ENCODE measurements at places on chromosomes 1 and 21.

GRCh38 chr1:2463396-2463795, 12.7 kb upstream of the PLCH2 start:
- no peak for DNase-seq

DNA sequence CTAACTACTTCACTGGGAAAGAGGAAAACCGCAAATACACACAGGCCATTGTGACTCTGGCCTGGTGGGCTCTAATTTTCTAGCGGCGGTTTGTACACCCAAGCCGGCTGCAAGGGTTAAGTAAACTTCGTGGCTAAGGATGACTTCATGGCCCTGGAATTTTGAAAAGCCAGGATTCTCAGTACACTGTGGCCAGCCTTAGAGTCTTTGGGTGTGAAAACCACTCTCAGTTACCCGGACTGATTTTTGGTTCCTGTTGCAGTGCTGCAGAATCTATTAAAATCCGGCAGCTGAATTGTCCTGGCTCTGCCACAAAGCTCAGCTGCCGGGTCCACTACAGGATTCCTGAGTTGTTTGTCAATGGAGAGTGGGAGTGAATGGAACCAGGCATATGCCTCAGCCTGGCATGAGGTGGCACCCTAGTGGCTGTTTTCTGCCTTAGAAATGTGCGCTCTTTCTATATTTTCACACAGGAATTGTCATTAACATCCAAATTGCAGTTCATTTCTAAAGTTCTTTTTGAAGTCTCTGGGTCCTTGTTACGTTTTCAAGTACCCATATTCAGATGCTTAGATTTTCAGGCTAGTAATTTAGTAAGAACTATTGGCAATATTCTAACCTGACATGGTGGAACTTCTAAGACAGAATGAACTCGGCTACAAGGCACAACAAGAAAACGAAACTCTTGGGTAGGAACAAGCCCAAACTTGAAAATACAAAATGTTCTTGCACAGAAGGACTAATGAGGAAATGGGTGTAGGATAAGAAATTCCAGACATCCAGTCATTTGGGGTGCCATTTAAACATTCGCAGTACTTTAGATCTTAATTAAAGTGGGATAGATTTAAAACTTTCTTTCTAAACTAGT, 255.9 kb downstream of the NFIA start:
- no peak for DNase-seq

GRCh38 chr1:117017062-117017461, 15.5 kb downstream of the CD101 start:
- no peak for DNase-seq

- DNase-seq = no peak
These were observed 80.8 kb upstream of the GCLM start for GRCh38 chr1:93990010-93990409.

- no peak for DNase-seq
These were observed 7.0 kb upstream of the TNFRSF1B start for GRCh38 chr1:12159816-12160215.

- DNase-seq = no peak
These were observed 5.1 kb upstream of the VWA1 start for GRCh38 chr1:1430114-1430982.

DNA sequence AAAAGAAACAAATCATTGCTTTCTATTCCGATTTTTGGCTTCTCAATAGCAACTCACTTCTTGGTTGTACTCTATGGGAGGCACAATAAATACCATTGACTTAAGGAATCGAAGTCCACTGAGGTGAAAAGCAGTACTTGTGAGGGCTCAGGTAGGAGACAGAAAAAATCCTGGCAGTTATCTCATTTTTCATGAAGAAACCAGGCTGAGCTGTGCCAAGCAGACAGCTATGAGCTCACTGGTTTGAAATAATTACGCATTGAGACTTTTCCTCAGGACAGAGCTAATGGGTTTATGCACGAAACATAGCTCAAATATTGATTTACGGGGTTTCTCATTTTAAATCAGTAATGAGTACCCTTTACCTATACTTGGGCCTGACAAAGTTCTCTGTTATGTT, 18.5 kb downstream of the COLGALT2 start:
- DNase-seq = no peak

GRCh38 chr1:9629445-9630201, 21.9 kb upstream of the PIK3CD start:
- DNase-seq = peak; percentile 61
